Posterior cingulate gyrus (tissue), 11 donors: ENCODE measurements at places on chromosomes 7 and 10.

- DNase-seq: no peak
These were observed 15.5 kb downstream of the CYTH3 start for GRCh38 chr7:6256677-6257535.

DNA sequence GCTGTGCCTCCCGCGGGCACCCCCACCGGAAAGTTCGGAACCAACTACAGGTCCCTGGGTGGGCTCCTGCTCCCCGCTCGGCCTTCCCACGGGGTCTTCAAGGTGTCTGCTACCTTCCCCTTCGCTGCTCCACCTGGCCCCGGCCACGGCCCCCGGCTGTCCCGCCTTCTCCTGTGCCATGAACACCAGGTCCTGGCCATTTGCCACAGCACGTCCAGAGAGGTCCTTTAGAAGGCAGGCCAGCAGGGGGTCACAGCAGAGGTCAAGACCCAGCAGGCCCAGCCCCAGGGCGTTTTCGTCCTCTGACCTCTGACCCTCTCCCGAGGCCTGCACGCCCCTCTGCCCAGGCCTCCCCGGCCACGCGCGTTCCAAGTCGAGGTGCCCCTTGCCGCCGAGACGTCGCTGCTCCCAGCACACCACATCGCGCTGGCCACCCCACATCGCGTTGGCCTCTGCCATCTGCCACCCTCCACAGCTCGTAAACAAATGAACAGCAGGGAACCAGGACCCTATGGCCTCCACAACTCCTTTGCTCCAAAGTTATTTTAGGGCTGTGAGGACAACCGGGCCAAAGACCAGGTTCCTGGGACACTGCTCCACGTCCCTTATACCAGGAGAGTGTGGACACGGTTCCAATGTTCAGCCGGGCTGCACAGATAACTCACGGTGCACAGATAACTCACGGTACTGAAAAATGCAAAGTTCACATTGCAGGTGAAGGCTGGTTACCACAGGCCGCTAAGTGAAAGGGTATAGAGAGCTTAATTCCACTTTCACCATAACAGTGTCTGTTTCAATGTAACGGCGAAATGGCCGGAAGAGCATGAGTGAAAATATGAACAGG, 74.3 kb downstream of the CFAP46 start:
- no peak for DNase-seq

DNA sequence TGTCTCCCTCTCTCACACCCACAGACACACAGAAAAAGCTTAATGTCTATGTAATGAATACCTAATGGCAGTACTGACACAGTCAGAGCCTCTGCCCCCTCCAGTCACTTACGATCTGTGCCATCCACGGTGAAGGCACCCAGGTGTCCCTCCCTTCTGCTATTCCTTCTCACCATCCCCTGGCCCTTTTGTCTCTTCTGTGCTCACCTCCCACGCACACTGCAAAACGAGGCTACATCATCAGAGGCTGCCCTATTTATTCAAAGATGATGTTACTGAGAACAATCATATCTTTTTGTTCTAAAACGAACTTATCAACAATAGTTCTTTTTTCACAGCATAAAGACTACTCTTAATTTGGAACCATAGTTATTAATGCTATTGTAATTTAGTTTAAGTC, 246.9 kb upstream of the MKLN1 start:
- DNase-seq: no peak

DNA sequence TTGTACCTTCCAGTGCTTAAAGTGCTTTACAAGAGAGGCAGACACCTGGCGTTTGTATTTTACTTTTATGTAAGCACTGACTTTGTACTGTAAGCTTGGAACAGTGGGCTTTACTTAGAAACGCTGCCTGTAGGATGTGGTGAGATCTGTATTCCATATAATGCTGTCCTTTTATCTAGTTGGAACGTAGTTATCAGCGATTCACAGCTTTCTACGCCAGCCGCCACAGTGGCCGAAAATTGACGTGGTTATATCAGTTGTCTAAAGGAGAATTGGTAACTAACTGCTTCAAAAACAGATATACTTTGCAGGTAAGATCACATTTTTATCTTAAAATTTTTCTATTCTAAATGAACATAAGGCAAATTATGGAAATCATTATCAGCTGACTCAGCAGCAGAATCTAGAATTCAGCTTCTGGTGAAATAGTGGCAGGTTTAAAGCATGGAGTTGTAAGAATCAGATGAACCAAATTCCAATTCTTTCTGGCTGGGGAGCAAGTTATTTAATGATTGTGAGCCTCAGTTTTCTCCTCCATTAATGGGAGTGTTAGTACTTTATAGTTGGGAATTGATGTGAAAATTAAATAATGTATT, 91.5 kb downstream of the CUL1 start:
- no peak for DNase-seq

GRCh38 chr7:46203926-46204325, 282.9 kb upstream of the IGFBP3 start:
- DNase-seq: no peak

DNA sequence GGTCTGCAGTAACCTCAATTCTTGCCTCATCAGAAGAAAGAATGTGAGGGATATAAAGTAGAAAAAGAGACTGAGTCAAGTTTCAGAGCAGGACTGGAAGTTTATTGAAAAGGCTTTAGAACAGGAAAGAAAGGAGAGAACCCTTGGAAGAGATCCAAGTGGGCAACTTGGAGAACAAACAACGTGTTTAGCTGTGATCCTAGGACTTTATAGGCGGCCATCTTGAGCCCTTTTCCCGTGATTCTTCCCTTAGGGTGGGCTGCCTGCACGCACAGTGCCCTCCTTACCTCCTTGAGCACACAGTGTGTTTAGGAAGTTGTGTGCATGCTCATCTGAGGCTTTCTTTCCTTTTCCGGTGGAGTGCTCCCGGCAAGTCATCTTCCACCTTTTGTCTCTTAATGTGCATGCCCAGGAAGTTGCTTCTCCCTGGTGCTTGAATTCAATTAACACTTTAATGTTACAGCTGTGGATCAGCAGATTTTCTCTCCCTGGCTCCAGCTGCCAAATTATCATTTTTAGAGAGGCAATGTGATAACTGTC, 59.8 kb downstream of the ENTPD1 start:
- no peak for DNase-seq

- DNase-seq: no peak
These were observed 183.6 kb upstream of the NFE2L3 start for GRCh38 chr7:25968205-25968993.

DNA sequence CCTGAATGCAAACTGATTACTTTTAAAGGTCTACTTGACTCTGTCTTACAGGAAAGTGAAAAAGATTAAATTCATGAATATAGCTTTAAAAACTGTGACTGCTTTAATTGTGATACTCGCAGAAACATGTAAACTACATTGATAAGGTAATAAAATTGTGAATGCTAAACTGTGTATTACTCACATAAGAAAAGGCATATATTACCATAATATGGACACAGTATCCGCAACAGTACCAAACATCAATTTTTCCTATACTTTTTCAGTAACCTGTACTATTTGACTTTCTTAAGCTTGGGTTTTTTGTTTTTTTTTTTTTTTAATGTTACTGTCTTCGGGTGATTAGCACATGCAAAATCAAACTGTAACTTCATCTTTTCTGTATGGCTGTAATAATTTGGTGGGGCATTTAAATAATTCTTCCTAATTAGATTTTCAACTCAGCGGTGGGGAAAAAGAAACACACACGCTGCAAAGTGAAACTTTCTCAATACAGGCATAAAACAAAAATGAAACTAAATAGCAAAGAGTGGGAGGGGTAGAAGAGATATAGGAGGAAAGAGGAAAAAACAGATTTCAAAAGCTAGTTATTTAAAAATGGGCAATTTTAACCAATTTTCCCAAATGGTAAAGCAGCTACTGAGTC, 23.2 kb downstream of the NT5C3A start:
- DNase-seq: no peak

DNA sequence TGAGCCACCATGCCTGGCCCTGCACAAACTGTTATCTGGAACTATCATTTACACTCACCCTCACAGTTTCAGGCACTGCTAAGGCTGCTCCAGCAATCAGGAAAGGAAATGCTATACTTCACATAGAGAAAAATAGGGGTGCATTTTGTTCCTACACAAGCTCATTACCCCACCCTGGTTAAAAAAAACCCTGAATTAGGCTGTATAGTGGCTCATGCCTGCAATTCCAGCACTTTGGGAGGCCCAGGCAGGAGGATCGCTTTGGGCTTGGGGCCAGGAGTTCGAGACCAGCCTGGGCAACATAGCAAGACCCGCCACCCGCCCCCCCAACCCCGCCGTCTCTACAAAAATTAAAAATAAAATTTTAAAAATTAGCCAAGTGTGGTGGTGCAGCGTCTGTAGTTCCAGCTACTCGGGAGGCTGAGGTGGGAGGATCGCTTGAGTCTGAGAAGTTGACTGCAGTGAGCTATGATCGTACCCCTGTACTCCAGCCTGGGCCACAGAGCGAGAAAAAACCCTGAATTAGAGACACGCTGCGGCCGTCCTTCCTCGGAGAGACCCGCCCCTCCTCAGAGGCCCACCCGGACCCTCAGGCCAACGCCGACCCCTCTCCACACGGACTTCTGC, 539 bp downstream of the PTCD1 start:
- no peak for DNase-seq

DNA sequence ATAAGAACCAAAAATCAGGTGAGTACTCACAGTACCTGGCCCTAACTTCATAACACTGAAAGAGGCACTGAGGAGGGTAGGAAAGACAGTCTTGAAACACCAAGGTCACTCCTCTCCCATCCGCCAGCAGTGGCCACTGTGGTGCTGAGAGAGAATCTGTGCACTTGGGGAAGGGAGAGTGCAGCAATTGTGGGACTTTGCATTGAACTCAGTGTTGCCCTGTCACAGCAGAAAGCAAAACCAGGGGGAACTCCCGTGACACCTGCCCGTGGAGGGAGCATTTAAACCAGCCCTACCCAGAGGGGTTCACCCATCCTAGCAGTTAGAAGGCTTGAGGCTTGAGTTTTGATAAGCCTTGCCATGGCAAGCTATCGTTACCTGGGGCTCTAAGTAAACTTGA, 35.2 kb upstream of the MAP3K8 start:
- DNase-seq: no peak

DNA sequence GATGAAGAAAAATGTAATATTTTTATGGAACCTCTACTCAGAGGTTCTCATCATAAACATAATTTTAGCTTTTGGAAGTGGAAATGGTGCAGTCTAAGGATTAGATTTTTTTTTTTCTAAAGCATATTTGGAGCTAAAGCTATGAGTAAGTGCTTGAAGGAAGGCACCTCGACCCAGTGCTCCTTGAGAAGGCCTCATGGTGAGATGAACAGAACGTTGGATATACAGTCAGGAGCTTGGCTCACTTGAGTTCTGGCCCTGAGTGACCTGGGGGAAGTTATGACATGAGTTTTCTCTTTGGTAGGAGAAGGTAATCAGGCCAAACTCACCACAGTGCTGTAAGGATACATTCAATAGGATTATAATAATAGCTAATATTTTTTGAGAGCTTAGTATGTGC, 163.3 kb downstream of the JCAD start:
- DNase-seq: no peak

DNA sequence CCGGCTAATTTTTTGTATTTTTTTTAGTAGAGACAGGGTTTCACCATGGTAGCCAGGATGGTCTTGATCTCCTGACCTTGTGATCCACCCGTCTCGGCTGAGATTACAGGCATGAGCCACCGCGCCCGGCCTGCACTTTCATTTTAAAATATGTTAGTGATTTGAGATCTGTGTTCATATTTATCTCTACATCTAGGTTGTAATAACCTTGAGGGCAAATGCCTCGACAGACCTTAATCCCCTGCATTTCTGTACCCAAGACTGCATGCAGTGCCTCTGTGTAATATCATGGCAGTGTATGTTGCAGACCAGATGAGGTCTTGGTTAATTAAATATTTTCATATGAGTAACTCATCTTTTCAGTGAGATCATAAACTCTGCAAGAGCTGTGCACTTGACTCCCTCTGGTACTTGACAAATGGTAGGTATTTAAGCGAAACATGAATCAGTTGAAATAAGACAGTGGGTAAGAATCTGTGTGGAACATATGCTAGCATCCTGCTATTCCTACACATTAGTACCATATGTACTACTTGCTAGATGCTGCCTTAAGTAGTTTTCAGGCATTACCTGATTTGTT, 673.9 kb upstream of the ANKRD30A start:
- DNase-seq: no peak

GRCh38 chr7:31899356-31899927, 170.8 kb downstream of the PDE1C start:
- DNase-seq: no peak

DNA sequence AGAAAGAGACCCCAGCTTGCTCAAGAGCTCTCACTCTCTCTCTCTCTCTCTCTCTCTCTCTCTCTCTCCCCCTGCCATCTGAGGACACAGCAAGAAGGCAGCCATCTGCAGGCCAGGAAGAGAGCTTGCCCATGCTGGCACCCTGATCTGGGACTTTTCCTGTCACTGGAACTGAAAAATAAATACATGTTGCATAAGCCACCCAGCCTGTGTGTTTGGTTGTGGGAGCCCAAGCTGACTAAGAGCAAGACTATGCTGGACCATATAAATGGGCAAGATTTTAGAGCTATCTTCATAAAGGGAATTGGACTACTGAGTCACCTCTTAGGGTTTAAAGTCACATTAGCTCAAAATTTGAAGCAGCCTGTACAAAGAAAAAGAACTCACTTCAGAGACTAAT, 98.6 kb downstream of the SLC16A9 start:
- no peak for DNase-seq

DNA sequence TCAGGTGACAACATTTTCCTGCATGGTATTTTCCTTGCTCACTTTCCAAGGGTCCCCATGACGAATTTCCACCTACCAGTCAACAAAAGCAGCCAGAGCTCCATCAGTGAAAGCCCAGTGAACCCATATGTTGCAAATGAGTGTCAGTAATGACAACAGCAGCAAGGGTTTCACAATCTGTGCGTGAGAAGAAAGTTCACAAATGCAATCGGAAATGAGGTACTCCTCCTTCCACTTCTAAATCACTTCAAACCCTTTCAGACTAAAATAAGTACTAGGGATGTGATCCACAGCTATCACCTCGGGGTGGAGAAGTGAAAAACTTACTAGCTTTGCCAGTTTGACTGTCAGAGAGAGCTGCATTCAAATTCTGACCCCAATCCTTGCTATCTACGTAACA, 55.6 kb upstream of the BET1 start:
- no peak for DNase-seq

DNA sequence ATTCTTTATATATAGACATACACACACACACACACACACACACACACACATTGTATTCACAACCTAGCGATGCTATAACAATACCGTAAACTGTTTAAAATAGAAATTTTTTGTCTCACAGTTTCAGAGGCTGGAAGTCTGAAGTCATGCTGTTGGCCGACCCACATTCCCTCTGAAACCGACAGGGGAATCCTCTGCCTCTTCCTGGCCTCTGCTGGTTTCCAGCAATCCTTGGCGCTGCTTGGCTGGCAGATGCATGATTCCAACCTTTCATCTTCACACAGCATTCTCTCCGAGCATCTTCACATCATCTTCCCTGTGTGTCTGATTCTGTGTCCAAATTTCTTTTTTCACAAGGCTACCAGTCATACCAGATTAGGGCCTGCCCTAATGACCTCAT, 94.8 kb downstream of the CCDC71L start:
- no peak for DNase-seq

DNA sequence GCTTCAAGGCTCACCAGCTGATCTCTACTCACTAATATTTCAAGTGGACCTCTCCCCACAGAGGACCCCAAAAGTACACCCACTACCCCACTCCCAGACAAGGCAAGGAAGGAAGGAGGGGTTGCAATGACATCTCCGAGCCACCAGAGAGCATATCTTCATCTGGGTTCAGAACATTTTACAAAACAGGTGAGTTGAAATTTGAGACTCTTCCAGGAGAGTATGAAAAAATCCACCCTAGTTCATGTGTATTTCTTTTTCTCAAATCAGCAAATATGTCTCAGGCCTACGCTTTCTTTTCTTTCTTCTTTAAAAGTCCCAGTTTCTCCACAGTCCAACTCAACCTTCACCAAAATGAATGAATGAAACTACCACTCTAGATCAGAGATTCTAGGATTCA, 61.9 kb downstream of the SGMS1 start:
- no peak for DNase-seq
